ENCODE measurements at places on chromosomes 5 and 9. TPM values are rescaled to one million over a fixed set of nuclear protein-coding genes. Genes with fewer than 3 reads are reported as not detected.

DNA sequence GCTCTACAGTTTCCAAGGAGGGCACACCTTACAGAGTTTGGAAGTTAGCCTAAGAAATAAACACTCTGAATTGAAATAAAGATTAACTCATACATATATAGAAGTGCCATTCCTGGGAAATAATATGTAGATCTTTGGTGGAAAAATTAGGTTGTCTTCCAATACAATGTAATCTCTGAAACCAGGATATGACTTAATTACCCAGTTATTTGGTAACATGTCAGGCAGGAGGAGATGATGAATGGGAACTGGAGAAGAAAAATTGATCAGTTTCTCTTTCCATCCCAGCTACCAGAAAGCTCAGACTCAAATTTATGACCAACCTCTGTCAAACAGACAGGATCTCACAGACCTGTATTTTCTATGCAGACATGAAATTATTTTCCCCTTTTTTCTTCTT lies 215.2 kb upstream of the SNX2 start:
- DNase-seq: peak; percentile 9

DNA sequence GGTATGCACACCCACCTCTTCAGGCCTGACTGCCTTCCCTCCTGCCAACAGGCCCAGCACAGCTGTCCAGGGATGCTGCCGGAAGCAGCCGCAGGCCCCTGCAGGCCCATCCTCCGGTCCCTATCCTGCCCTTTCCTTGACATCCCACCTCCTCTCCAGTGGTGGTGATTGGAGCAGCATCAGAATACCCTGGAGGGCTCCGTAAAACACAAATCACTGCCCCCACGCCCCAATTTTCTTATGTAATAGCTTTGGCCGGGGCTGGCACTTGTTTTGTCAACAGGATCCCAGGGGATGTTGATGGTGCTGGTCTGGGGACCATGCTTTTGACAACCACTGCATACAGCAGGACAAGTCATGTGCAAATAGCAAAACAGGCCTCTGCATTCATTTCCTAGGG lies 274.5 kb downstream of the GADD45G start:
- no peak for DNase-seq

The LAMC3 gene
- total RNA-seq: 0.51 TPM

The SLC27A6 gene
- total RNA-seq: not detected

DNA sequence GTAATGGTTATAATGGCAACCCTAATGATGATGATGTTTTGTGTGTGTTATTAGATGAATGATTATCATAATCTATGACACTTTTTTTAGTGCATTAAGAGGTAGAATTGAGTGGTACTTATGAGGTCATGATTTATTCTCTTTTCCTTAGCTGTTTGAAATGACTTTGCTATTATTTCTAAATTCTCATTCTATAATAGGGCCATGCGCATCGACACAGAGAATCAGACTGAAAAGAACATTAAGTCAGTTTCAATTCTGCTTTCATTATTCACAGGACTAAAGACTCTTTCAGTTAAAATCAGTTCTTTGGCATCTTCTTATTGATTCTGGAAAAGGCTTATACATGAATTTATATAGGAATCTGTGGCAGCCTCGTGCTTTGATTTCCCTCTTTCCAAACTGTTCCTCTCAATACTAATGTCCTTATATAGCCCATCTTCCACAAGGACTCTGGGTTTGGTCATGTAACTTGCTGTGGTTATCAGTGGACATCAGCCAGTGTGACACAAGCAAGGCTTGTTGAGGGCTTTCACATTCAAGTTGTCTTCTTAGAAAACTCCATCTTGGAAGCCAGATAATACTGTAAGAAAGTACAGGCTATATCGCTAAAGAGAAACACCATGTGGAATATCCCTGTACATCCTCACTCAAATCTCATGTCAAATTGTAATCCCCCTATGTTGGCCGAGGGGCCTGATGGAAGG lies 140.3 kb upstream of the CHD1 start:
- no peak for DNase-seq

- DNase-seq: no peak
These were observed 296.3 kb downstream of the KCNN2 start for GRCh38 chr5:114658194-114658593.

DNA sequence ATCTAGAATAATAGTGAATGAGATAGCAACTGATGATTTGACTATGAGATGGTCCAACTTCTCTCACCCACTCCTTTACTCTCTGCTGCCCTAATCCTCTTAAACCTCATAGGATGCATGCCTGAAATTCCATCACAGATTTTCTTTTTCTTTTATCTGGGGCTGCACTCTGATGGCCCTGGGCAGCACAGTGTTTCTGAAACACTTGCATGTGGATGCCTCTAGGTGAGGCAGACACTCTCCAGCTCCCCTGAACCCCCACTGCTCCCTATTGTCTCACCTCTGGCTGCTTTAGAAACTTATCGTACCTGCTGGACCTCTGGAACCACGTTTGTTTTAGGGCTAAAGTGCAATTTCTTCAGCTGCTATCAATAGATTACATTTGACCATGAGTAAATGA lies 67.5 kb downstream of the HTR4 start:
- DNase-seq: no peak

The MARCOL gene
- not detected for total RNA-seq

- DNase-seq: no peak
These were observed 121.2 kb downstream of the TLE4 start for GRCh38 chr9:79692857-79693571.

DNA sequence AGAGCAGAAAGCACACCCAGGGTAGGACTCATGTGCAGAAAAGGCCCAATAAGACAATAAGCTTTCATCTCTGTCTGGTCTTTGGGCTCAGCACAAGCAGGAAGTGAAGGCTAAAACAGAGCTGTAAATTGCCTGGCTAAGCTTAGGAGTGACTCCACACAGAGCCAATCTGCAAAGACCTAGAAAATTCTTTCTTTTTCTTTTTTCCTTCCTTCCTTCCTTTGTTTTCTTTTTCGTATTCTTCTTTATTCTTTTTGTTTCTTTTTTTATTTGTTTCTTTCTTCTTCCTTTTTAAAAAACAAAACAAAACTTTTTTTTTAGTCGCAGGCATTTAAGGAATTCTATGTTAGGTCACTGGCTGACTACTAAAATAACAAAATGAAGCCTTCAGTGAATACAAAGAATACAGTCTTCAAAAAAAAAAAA lies 12.2 kb downstream of the SLC35A4 start:
- DNase-seq: peak; percentile 25

The TNFSF15 gene
- 2.0 TPM for total RNA-seq

GRCh38 chr5:107467137-107467932 lies 203.4 kb downstream of the EFNA5 start:
- DNase-seq: peak; percentile 91

The ADGRD2 gene
- not detected for total RNA-seq

GRCh38 chr9:130372057-130372456 lies 72.7 kb upstream of the ASS1 start:
- no peak for DNase-seq

DNA sequence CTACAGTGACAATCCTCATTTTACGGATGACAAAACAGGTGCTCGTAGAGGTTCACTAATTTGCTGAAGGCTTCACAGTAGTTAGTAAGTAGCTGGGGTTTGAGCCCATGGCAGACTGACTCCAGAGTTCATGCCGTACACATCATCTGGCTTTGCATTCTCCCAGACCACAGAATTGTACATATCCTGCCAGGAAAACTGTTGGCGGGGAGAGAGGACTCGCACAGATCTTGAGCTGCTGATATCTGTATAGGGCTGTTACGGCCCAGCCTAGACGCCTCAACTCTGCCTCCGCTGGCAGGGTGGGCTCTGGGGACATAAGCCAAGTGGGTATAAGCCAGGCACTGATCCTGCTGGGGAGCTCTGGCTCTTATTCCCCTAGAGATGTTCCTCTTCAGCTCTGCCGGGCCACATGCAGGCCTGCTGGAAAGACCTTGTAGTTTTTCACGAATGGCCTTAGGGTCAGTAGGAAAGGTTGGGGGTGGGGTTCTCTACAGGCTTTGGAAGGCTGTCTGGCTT lies 16.3 kb downstream of the LARP1 start:
- peak; percentile 61 for DNase-seq

DNA sequence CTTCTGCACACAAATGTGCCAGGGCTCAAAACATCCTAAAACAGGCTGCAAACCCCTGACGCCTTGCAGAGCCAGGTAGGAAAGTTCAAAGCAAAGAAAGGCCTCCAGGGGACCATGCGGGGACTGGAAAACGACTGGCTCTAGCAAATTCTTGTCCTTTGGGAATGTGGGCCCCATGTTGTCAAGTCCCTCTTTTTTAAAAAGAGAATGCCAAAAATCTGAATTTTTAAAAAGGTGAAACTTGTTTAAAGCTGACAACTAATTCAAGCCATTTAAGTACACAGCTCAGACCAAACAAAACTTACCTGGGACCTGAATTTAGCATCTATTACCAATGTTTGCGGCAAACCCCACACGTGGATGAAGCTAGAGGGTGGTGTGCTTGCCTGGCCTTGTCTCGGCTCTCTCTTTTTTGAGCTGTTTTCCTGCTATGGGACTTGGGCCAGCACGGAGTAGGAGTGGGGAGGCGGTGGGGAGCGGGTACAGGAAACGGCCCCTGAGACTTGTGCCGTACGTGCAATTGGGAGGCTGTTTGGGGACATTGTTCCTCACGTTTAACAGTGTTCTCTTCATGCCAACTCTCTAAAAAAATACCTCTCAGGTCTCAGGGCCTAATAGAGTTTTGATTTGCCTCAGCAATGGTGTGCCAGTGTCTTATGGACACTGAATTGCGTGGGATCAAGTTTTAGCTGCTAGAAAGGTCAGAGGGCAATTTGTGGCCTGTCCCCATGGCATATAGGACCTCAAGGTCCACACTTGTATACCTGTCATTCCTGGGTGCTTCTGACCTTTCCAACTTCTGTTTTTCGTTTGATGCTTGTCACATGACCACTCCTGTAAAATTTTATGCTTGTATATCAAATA lies 15.1 kb upstream of the PHF19 start:
- peak; percentile 40 for DNase-seq

DNA sequence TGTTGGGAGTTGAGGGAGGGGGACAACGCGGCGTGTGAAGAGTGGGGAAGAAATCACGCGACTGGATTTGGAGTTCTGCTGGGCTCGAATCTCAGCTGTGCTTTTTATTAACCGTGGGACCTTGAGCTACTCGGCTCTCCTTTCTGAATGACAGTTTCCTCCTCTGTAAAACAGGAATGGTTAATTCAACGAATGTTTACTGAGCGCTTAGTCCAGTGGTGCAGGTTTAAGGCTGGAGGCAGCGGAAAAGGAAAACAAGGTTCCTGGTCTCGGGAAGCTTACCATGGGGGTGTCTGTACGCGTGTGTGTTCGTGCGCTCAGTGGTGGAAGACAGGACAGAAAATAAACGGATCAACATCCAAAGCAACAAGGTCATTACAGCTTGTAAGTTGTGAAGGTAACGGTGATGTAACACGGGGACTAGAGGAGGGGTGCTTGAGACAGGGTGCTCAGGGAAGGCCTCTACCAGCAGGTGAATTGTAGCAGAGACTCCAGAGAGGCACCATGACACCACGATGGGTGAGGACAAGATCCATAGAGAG lies 277 bp downstream of the EIF4E1B start:
- no peak for DNase-seq

The NUDT12 gene
- total RNA-seq: 3.4 TPM

DNA sequence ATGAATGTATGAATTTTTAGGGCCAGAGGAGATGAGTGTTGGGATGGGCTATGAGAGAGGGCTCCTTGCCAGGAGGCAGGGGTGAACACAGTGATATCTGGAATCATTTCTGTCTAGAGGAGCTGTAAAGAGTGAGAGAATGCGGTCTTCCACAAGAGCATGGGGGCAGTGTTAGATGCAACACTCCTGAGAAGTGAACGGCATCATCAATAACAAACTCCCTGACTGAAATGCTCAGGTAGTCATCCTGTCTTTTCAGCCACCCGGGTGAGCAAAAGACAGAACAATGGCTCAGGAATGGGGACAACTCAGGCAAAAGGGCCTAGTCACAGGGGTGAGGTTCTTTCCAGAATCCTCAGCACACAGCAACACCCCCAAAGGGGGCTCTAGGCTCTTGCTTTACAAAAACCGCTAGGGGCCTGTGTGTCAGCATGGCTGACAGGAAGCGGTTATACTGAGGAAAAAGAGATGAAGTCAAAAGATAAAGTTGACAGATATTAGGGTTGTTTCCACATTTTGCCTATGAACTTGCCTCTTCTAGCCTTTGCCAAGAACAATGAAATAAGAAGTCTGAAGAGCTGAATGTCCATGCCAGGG lies 104.6 kb upstream of the LRRTM2 start:
- no peak for DNase-seq

The CTXN3 gene
- not detected for total RNA-seq

The CCDC69 gene
- 5.4 TPM for total RNA-seq

- DNase-seq: no peak
These were observed 43.3 kb upstream of the ZNF622 start for GRCh38 chr5:16508730-16509531.

The ABCA1 gene
- 35.7 TPM for total RNA-seq

GRCh38 chr5:109351988-109352864 lies 57.5 kb downstream of the PJA2 start:
- DNase-seq: no peak

The BARHL1 gene
- not detected for total RNA-seq

- no peak for DNase-seq
These were observed 85.2 kb downstream of the SPRY4 start for GRCh38 chr5:142239394-142240159.

GRCh38 chr5:164353155-164353554 lies 847.7 kb downstream of the MAT2B start:
- DNase-seq: no peak

The SHISAL2B gene
- not detected for total RNA-seq

DNA sequence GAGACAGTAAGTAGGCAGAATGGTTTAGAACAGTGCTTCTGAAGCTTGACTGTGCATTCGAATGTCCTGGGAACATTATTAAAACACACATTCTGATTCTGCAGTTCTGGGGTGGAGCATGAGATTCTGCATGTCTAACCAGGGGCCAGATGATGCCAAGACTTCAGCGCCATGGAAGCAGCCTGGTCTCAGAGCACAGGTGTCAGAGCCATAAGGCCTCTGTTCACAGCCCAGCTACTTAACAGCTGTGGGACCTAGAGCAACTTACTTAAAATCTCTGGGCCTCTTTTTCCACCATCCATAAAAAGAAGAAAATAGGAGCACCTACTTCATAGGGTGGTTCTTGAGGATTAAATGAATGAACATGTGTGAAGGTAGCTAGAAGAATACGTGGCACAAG lies 84.0 kb downstream of the GNAQ start:
- no peak for DNase-seq

- no peak for DNase-seq
These were observed 3.4 kb downstream of the CPEB4 start for GRCh38 chr5:173891308-173892116.

DNA sequence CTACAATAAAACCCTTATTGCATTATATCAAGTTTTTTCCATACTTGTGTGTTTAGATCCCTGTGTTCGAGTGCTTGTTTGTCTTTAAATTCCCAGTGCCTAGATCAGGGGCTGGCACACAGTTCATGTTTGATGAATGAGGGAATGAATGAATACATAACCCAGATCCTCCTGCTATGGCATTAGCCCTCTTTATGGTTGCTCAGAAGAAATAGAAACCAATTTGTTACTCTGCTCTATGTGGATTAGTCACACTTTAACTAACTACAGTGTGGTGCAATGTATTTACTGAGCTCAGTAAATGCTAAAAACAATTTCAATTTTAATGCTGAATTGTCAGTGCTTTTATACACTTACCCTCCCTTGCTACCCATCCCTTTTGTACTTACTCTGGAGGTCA lies 16.4 kb upstream of the GALNT10 start:
- no peak for DNase-seq

The FAXDC2 gene
- 11.9 TPM for total RNA-seq

Data from dermis blood vessel endothelial cell (primary cell).